ENCODE measurements at places on chromosomes 6 and 20.

GRCh38 chr6:163741743-163742363 is 327.3 kb downstream of the QKI start:
- no peak for DNase-seq

DNA sequence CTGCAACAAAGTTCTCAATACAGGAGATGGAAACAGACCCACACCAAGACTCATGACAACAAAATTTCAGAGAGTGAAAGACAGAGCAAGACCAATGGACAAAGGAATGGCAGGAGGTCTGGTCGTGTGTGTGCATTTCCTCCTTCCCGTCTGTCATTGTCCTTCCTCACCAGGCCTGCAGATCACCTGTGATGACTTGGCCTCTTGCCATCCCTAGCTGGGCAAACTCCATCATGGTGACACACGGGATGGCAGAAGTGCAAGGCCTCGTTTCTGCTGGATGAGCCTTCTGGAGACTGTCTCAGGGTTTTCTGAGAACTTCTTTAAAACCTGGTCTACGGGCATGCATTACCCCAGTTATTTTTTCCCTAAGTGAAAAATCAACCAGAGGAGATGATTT is 49.2 kb downstream of the RPP21 start:
- no peak for DNase-seq

DNA sequence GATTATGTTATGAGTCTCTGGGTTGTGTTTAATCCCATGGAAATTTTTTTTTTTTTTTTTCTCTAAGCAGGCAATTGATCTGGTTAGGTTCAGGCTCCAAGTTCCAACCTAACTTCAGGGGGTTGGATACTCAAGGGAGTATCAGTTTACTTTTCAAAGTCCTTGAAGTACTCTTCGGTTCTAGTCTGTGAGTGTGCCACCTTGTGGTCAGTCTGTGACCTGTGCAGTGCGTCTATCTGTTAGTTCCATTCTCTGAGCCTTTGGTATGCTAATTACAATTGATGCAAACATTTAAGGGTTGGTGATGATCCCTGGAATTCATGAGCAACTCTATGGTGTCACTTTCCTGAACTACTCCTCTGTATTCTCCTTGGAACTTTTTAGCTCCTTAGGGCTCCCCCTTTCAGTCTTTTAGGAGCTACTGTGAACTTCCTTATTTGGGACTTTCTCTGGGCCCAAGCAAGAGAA is 342.0 kb downstream of the SOX4 start:
- no peak for DNase-seq

GRCh38 chr20:33301192-33301930 is 18.3 kb downstream of the BPIFB1 start:
- no peak for DNase-seq

DNA sequence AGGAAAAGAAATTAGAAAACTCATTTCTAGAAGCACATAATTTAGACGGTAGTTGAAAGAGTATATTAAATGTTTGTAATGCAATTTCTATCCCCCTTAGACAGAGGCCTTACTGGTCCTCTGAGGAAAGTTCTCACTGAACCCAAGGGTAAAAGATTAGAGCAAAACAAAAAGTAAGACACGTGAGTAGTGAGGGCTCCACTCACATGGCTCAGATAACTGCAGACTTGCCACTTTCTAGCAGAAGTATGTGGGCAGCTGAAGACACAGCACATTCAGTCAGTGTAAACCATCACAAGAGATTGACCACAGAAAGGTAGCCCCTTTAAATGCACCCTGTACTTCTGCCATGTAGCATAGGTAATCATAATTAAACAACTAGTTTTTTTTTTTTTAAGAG is 193.8 kb downstream of the BTBD9 start:
- no peak for DNase-seq

DNA sequence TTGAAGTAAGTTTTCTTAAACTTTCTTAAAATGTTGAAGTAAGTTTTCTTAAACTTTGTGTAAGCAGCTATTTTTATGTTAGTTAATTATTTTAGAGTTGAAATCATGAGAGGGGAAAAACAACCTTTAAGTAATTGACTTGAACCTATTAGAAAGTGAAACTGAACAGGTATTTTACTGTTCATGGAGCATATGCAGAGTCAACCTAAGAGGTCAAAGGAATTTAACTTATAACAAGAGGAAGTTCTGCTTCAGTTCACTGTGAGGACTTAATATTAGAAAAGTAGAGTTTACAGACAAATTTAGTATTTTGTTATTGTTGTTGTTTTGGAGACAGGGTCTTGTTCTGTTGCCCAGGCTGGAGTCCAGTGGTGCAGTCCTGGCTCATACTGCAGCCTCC is 38.0 kb downstream of the CDYL start:
- DNase-seq = no peak

DNA sequence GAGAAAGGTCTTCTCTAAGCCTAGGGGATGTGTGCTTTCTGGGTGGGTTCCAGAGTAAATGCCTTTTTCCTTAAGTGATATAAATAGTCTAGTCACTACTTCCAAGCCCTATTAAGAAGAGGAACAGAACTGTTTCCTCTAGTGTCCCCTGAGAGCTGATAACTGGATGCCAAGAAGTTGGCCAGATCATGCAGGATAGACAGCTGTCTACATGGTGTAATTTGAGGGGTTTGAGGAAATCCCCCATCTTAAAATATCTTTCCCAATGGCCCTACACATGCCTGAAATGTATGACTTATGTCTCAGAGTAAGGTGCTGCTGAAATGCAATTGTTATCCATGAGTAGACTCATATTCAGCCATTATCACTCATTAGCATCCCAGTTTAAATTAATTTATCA is 20.2 kb upstream of the PIM1 start:
- DNase-seq = no peak

GRCh38 chr20:23156170-23156841 is 70.2 kb upstream of the CD93 start:
- no peak for DNase-seq

GRCh38 chr6:140663772-140664171 is 1289.3 kb upstream of the CITED2 start:
- DNase-seq = no peak
